ENCODE measurements at places on chromosomes 7 and 10.

DNA sequence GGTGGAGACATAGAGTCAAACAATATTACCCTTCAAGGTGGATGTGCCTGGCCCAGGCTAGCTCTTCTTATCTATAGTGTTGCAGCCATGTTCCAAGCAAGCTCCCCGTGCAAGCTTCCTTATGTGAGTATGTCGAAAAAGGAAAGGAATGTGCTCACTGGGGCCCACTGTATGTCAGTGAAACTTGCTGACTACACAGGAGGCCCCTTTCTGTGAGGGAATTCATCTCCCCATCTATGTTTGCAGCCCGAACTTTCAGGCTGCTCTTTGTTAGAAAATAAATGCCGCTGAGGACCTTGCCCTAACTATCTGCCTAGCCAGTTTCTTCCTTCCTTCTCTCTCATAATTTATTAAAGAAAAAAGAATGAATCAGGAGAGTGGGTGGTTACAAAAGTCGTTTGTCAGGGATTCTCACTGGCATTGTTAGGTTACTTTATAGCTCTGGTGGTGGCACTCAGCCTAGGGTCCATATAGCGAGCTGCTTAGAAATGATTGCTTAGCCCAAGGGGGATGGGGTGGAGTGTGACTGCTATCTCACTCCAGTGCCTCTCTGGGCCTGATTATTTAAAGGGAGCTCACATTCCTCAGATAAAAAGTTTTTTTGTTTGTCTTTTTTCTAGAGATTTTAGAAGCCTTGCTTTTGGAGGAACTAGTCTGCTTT lies 302.1 kb downstream of the ABCA13 start:
- DNase-seq, result no peak

GRCh38 chr7:89503281-89503680 lies 651.0 kb upstream of the STEAP1 start:
- DNase-seq, result no peak

DNA sequence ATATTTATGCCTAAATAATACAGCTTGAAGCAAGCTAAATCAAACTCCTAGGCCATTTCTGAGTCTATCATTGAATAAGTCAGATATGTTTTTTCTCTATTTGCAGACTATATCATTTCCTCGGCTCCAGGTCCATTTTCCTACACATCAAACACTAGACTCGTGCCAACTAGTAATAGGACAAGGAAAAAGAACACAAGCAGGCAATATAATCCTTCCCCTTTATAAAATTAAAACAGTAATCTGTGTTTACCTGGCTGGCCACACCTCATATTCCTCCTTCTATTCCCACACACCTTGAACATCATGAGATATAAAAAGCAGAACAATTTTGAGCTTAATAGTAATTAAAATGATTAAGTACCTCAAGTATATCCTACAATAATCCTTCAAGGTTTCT lies 325.7 kb downstream of the TFEC start:
- no peak for DNase-seq

DNA sequence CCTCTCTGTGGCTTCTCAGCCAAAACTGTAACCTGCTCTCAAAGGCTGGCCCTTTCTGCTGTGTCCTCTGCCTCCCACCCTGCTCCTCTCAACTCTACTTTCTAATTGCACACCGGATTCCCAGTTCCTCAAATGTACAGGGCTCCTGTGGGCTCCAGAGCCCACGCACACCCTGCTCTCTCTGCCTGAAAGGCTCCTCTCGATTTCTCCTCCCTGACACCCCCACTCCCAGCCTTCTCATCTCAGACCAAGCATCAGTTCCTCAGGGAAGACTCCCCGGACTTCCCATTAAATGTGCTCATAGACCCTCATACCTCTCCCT lies 111.7 kb upstream of the STEAP1B start:
- DNase-seq, result no peak
